ENCODE measurements at places on chromosomes 12 and 14.

DNA sequence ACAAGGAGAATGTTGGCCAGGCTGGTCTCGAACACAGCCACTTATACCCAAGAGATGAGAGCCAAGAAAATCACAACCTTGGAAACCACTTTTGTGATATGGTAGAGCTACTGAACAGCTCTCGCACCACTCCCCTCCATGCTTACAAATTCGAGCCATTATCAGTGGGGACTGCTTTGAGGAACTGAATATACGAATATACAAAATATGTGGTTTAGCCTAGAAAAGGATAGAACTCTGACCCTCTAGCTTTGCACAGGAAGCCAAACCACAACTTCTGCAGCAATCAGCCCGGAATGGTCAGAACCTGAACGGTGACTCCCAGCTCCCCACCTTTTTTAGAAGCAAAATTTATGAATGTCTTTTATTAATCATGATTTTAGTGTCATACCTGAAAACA is 129.8 kb upstream of the TMEM132C start:
- DNase-seq, result no peak

- DNase-seq, result no peak
Measured at GRCh38 chr12:52205612-52206303, 13.9 kb upstream of the KRT80 start.

- DNase-seq, result no peak
Measured at GRCh38 chr14:46574221-46574977, 77.2 kb downstream of the RPL10L start.

DNA sequence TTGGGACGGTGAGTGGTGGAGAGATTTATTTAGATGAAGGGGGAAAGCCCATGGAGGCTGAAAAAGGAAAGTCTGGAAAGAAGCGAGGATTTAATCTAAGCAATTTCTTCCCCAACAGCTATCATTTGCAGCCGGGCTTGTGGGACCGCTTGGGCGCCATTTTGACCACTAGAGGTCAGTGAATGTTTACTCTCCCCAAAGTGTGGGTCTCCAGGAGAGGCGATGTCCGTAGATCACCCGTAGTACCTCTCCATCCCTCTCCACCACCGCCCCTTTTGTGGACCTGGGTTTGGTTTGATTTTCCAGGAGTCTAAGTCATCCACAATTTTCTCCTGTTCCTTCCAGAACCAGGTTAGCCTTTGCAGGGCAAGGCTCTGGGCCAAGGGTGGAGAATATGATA is 91.2 kb upstream of the PARP11 start:
- DNase-seq, result no peak

DNA sequence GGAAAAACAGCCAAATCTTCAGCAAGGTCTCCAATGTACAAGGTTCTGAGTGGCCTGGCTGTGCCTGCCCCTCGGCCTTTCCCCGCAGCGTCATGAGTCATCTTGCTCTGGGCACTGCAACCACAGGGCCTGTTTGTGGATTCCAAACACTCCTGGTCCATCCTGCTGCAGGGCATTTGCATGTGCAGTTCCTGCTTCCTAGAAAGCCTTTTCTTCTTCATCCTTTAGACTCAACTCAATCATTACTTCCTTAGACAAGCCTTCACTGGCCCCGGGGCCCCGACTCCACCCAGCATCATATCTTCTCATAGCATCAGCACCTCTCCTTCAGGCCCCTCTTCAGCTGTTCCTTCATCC is 101.8 kb upstream of the EGLN3 start:
- DNase-seq, result no peak

GRCh38 chr14:100147691-100148464 is 11.6 kb downstream of the DEGS2 start:
- DNase-seq, result no peak

- no peak for DNase-seq
Measured at GRCh38 chr14:22463763-22464173, 125.3 kb downstream of the DAD1 start.

- no peak for DNase-seq
Measured at GRCh38 chr12:99068993-99069747, 424.1 kb downstream of the APAF1 start.

DNA sequence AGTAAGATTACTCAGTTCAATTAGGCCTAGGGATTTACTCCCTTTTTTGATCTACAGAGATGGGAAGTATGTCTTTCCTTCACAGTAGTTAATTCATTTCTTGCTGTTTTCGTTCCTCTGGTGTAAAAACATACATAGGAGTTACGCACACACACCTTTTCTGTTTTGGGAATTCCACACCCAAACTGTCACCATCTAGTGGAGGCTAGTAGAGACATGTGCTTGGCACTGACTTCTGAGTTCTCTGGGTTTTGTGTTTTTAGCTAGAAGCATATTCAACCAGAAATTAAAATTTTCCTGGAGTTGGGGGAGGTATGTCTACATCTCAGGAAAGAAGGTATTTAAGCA is 1.4 kb downstream of the SUSD6 start:
- DNase-seq, result peak; percentile 87

DNA sequence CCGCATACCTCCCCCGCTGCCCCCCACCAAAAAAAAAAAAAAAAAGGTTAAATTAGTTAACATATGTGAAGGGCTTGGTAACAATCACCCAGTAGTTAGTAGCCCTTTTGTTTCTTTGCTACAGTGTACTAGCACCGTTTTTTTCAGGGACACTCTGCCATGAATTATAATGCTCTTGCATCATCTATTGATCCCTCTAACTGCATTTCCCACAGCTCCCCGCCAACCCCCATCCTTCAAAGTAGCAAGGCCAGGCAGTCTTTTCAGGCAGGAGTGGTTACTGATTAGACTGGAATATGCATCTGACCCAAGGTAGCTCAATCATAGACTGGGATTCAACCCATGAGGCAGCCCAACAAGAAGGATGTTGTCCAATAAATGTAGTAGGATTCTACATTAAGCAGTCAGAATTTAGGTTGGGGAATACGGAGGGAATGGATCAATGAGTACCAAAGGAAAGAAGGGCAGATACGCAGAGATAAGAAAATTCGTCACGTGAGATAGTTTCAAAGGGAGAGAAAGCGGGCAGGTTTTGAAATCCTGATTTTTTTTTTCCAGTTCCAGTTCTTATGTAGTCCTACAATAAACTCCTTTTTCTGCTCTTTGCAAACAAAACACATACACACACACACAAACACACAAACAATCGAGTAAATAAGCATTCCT is 39.8 kb upstream of the CRACR2A start:
- no peak for DNase-seq

- peak; percentile 40 for DNase-seq
Measured at GRCh38 chr14:72291908-72292688, 359.9 kb downstream of the RGS6 start.

DNA sequence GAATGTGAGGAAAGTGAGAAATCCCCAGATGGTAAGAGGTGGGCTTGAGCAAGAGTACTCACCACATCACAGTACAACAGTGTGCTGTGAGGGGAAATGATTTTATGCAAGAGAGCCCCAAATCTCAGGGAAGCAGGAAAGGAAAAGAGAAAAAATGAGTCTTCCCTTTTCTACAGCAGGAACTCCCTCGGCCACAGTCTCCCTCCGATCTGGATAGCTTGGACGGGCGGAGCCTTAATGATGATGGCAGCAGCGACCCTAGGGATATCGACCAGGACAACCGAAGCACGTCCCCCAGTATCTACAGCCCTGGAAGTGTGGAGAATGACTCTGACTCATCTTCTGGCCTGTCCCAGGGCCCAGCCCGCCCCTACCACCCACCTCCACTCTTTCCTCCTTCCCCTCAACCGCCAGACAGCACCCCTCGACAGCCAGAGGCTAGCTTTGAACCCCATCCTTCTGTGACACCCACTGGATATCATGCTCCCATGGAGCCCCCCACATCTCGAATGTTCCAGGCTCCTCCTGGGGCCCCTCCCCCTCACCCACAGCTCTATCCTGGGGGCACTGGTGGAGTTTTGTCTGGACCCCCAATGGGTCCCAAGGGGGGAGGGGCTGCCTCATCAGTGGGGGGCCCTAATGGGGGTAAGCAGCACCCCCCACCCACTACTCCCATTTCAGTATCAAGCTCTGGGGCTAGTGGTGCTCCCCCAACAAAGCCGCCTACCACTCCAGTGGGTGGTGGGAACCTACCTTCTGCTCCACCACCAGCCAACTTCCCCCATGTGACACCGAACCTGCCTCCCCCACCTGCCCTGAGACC is 7.8 kb downstream of the ATN1 start:
- no peak for DNase-seq

- DNase-seq, result no peak
Measured at GRCh38 chr14:30813216-30813615, 61.1 kb upstream of the COCH start.

DNA sequence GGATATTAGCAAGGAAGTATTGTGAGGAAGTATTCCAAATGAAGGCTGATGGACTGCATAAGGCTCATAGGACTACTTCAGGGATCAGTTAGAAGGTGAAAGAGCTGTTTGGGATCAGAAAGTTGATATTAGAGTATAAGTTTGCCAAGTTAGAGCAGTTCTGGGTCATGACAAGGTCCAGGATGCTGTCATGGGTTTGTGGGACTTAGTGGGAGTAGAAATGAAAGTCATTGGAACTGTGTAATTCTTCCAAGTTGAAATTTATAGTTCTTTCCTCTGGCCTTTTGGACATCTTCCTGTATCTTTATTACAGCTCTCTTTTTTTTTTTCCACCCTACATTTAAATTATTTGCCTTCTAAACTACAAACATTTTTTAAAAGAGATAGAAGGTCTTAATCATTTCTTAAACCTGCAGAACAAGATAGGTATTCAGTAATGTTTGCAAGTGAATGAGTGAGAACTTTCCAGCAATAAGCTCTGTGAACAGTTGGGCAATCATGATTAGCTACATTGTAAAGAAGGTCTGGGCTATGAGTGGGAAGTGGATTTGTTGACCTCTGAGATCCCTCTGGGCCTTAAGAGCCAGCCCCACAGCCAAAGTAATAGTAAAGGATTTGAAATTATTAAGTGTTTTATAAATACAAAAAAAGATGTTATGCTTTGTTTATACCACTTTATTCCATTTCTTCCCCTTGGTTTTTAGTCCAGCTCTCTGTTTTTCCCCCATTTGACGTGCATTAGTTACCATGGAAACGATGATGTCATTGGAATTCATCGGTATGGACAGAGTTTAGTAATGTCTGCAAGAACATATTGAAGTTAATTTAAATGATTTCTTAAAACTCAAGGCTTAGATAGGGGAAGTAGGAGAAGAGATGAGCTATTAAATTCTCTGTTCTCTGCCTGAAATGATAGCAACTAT is 247.9 kb upstream of the ARHGAP5 start:
- DNase-seq, result no peak

- DNase-seq, result no peak
Measured at GRCh38 chr12:53985994-53986685, 1.2 kb downstream of the HOXC10 start.

GRCh38 chr12:52419656-52420055 is 13.5 kb upstream of the KRT82 start:
- no peak for DNase-seq

GRCh38 chr12:80941916-80942315 is 4.2 kb upstream of the LIN7A start:
- DNase-seq, result no peak

DNA sequence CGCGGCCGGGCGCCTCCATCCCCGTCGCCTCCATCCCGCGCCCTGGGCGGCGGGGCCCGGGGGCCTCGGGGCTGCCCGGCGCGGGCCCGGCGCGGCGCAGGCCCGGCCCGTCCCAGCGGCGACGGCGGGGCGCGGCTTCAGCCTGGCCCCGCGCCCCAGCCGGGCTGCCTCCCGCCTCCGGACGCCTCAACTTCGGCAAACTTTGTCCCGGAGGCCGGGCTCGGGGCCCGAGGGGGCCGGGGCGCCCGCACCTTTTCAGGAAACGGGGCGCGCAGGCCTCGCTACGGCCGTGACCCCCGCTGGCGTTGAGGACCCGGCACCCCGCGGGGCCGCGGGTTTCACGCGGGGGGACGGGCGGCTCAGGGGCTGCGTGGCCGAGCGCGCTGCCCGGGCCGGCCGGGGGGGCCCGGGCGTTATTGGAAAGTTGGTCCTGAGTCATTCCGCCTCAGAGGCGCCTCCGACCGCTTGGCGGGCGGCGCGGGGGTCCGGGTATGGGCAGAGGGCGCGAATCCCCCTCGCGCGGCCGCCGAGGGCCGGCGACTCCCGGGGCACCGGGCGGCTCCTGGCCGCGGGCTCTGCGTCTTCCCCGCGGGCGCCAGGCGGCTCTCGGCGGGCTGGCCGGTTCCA is 575 bp downstream of the TRAF3 start:
- DNase-seq, result no peak

DNA sequence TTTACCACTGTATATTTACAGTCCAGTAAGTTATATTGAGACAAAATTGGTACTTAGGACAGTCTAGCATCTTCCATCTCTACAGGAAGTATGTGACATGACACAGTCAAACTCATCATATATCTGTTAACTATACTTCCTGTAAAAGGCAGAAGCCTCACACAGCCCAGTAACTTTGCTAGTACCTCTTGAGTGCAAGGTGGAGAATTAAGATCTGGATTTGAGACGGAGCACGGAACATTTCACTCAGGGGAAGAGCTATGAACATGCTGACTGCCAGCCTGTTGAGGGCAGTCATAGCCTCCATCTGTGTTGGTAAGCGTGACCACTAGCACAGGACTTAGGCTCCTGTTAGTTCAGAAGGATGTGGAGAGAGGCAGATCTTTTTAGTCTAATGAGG is 333.7 kb upstream of the OR4E1 start:
- DNase-seq, result no peak

DNA sequence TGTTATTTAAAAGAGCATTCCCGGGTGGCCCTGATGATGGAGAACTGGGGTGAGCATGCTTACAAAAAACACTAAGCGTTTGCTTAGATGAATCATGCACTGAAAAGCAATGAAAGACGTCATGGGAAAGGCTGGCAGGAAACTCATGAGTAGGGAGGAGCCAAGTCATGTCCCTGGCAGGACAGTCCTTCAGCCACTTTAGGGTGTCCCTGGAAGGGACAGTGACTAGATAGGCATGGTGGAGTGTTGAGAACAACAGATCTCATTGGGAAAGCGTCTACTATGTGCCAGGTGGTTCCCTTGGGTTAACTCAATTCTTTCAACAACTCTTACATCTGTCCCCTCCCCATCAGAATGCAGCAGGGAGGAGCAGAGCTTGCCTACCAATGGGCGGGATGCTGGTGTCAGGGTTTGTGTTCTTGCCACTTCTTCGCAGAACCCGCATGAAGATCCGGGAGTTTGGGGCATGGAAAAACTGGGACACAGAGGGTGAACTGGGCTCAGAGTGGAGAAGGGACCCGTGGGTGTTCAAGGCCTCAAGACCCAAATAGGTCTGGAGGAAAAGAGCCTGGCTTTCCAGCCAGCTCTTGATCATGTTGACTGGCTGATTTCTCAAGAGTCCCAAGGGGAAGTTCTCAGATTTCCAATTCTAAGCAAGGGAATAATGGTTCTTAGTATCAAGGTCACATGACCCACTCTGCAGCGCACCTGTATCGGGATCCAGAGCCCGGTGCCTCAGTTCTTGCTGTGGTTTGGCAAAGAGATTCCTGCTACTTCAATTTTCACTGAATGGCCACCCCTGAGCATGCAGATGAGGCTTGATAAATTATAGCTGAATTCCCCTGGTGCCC is 653.9 kb upstream of the TBX3 start:
- no peak for DNase-seq

DNA sequence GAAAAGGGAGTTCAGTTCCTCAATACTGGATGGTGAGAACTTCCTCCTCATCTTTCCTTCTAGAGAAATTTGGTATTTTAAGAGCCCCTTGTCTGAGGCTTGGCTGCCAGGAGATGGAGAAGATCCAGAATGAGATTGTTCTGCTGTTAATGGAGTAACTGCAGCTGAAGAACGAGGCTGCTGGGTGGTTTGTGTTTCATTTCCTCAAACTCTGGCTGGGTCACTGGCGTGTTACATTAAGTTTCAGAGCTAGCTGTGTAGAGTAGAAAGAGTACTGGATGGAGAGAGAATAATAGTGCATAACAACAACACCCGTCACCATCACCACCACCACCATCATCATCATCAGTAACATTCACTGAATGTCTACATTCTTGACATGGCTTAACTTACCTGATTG is 325.0 kb upstream of the TBX3 start:
- DNase-seq, result no peak
